ENCODE measurements at places on chromosomes 3 and 15. TPM values are rescaled to one million over a fixed set of nuclear protein-coding genes. Genes with fewer than 3 reads are reported as not detected.

- DNase-seq = peak; percentile 24
These were observed 37.6 kb downstream of the NCEH1 start for GRCh38 chr3:172673210-172673679.

DNA sequence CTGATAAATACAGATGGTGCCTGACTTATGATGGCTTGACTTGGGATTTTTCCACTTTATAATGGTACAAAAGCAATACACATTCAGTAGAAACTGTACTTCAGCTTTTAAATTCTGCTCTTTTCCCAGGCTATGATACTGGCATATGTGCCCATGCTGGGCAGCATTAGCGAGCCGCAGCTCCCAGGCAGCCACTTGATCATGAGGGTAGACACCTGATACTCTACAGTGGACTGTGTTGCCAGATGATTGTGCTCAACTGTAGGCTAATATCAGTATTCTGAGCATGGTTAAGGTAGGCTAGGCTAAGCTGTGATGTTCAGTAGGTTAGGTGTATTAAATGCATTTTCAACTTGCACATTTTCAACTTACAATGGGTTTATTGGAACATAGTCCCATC, 17.7 kb upstream of the FEM1B start:
- DNase-seq = no peak

- no peak for DNase-seq
These were observed 615.4 kb downstream of the CADM2 start for GRCh38 chr3:85574006-85574705.

GRCh38 chr3:122917412-122917811, 110.2 kb downstream of the SEMA5B start:
- no peak for DNase-seq

- peak; percentile 33 for DNase-seq
These were observed 1.2 kb downstream of the CTXND1 start for GRCh38 chr15:80250614-80251427.

DNA sequence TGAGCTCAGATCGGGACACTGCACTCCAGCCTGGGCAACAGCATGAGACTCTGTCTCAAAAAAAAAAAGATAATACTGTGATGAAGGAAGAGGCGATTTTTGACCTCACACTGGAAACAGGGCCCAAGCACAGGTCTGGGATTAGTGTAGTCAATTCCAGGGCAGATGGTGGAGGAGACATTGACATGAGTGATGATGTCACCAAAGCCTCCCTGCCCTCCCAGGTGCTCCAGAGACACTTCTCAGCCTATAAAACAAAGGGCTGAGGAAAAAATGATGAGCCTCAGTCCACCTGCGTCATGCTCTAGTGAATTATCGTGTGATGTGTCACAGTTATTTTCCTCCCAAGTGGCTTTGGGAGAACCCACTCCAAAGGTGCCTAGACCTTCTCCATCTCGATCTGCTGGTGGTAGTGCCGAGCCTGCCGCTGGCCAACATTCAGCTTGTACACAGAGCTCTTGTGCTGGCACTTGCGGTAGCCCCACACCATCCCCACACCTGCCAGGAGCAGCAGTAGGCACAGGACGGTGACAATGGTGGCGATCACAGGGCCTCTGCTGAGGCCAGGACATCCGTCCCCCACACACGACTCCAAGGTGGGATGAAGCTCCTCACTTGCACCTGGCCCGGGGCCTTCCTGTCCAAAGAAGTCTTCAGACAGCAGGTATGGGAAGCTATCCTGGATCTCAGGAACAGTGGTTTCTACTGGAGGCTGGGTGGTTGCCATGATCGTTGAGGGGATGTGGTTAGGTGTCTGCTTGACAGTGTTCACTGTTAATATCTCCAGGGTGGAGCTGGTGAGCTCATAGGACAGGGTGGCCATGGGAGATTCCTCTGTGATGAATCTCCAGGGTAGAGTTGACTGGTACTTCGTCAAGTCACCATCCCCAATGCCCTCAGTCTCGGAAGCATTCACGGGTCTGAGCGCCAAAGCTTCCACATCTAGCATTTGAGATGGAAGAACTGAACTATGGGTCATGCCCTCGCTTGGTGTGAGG, 38.8 kb downstream of the CRTAP start:
- no peak for DNase-seq

KIF7 gene
- 1.3 TPM for polyA plus RNA-seq

- DNase-seq = no peak
These were observed 138.5 kb upstream of the HES1 start for GRCh38 chr3:193997228-193998122.
